ENCODE measurements at places on chromosomes 5 and 9.

DNA sequence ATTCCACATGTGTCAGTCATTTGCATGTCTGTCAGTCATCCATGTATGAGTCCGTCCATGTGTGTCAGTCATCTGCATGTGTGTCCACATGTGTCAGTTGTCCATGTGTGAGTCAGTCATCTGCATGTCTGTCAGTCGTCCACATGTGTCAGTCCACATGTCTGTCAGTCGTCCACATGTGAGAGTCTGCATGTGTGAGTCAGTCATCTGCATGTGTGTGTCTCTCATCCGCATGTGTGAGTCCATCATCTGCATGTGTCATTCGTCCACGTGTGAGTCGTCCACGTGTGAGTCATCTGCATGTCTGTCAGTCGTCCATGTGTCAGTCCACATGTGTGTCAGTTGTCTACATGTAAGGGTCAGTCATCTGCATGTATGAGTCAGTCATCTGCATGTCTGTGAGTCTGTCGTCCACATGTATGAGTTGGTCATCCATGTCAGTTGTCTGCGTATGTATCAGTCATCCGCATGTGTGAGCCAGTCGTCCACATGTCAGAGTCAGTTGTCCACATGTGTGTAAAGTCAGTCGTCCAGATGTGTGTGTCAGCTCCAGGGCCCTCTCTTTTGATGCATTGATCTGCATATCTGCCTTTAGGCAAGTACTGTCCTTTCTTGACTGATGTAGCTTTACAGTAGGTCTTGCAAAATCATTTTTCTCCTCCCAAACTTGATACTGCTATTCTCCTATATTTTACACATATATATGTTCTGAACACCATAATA, 72.5 kb upstream of the CACNA1B start:
- DNase-seq = no peak

GRCh38 chr5:63022403-63022802, 443.8 kb downstream of the LRRC70 start:
- no peak for DNase-seq

- DNase-seq = no peak
Measured at GRCh38 chr9:638152-638551, 203.3 kb upstream of the DMRT1 start.

DNA sequence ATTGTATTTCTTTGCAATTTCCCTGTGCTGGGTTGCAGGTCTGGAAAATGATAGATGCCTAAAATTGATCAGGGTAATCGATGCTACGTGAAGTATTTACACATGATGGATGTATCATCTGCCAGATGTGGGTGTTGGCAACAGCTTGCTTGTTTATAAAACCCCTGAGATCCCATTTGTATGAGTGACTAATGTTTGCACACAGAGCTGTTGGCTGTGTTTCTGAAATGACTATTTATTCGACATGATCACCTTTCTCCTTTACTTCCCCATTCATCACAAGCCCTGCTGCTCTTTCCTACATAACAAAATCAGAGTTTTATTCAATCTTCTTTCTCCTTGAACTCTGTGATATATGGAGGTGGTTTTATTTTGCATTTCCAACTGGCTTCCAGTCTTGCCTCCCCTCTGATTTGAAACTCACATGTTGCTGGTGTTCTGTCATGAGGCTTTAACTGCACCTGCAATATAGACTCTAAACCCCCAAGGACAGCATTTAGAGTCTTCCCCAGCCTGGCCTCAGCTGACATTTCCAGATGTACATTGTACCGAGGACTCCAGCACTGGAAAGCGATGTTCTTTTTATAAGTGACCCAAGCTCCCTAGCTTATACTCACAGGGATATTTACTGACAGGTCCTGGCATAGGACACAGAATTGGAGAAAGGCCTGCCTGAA, 50.7 kb upstream of the SHB start:
- DNase-seq = no peak

- no peak for DNase-seq
Measured at GRCh38 chr5:12885018-12885417, 980.8 kb upstream of the CTNND2 start.

- DNase-seq = peak; percentile 49
Measured at GRCh38 chr9:78239506-78239905, 3.6 kb downstream of the CEP78 start.

GRCh38 chr9:34451545-34451944, 6.8 kb downstream of the FAM219A start:
- no peak for DNase-seq

DNA sequence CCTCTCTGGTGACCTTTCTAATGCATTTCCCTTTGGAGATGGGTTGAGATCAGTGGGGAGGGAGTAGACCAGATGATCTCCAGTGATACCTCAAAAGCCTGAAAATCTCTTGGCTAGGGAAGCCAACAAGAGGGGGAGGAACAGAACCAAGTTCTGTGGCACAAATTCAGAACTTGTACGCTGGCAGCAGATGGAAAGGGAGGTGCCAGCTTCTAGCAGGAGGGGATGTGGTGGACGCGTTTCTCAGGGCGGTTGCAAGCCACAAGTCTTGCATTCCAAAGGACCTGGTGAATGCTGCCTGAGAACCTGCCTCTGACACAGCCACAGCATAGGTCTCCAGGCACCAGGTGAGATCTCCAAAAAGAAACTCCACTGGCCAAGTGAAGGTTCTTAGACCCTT, 13.4 kb downstream of the SLIT3 start:
- DNase-seq = no peak

DNA sequence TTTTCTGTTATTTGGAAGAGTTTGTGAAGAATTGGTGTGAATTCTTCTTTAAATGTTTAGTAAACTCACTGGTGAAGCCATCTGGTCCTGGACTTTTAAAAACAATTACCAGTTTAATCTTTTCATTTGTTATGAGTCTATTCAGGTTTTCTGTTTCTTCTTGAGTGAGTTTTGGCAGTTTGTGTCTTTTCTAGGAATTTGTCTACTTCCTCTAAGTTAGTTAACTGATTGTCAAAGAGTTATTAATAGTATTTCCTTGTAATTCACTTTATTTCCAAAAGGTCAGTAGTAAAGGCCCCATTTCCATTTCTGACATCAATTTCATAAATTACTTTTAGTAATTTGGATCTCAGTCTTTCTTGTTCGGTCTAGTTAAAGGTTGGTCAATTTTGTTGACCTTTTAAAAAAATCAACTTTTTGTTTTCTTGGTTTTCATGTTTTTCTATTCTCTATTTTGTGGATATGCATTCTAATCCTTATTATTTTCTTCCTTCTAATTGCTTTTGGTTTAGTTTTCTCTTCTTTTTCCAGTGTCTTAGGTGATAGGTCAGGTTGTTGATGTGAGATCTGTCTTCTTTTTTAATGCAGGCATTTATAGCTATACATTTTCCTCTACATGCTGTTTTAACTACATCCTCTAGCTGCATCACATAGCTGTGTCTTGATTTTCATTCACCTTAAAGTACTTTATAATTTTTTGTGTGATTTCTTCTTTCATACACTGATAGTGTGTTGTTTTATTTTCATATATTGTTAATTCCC, 7.3 kb upstream of the SMIM3 start:
- DNase-seq = no peak

DNA sequence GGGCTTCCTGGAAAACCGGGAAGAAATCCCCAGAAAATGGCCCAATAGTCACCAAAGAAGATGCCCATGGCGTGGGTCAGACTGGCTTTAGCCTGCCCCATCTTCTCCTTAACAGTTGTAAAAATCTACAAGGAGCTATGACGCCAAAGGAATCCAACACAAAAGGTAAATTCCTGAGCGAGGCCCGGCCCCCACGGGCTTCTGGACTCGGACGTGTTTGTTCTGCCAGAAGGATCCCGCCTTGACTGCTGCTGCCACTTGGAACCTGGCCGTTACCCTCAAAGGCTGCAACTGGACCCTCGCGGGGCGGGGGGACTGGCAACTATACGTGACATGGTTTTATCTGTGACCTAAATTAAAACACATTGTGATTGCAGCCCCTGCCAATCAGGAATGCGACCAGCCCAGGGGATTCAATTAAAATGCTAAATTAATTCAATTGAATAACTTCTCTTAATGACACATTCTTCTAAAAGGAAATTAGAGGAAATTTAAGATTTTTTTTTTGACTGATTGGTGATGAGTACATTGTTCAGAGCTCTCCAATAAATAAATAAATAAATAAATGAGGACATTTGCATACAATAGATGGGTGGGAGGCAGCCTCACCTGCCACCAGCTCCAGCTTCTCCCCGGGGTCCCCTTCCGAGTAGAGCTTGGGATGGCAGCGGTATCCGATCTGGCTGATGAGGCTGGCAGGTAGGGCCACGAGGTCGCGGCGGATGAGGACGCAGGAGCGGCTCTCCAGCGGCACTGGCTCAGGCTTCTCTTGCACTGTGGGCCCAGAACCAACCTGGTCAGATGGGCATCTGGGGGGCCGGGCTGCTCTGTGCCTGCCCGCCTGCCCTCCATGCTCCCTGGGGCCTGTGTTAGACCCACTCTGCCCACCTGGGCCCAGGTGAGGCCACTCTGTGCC, 54.7 kb upstream of the UBAC1 start:
- DNase-seq = no peak

GRCh38 chr5:73437777-73438644, 10.6 kb downstream of the FOXD1 start:
- no peak for DNase-seq

- no peak for DNase-seq
Measured at GRCh38 chr5:77693913-77694312, 55.4 kb upstream of the OTP start.

- DNase-seq = no peak
Measured at GRCh38 chr5:154334406-154335064, 111.3 kb upstream of the SAP30L start.

GRCh38 chr9:76176171-76176570, 218.1 kb downstream of the RFK start:
- DNase-seq = no peak

- no peak for DNase-seq
Measured at GRCh38 chr5:153674356-153674755, 183.9 kb downstream of the GRIA1 start.

All from GM23338 (cell line).